DMS53 (cell line): ENCODE measurements at places on chromosomes 4 and X.

DNA sequence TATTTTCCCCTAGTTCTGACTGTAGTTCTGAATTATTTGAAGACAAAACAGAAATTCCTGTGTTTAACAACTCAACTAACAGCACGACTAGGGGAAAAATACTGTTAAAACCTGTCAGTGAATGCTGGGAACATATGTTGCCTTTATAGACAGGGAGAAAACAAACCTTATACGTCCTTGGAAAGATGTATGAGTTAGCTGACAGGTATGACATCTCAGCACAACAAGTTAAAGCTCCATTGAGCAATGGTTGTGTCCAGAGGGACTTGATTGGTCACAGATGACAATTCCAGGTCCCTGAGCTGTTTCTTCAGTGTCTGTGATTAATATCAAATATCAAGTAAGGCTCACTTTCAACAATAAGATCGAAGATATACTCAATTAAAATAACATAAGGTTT lies 58.2 kb upstream of the DDIT4L start:
- no peak for DNase-seq

GRCh38 chrX:110691446-110691845 lies 104.2 kb downstream of the CHRDL1 start:
- no peak for DNase-seq

DNA sequence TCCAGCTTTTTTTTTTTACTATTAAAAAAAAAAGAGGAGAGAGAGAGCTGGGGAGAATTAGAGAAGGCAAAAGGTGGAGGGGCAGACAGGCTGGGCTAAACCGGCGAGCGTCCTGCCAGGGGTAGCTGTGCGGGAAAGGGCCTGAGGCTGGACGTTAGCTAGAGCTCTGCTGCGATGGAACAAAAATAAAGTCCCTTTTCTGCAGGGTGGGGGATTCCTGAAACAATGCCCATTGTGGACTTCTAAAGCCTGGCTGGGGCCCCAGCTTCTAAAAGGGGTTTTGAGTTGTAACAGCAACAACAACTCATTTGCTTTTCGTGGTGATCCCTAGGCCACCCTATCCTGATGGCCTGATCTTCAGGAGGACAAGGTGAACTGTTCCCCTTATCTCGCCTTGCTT lies 311.7 kb downstream of the FBXW7 start:
- DNase-seq: no peak

- DNase-seq: peak; percentile 73
Observed at GRCh38 chr4:74038425-74039314, at the start of gene CXCL3. Gene CXCL3, minus strand, starts transcription at chr4:74038689. Its CDS starts 78 bp downstream, at chr4:74038611.

GRCh38 chr4:18882468-18882867 lies 860.9 kb upstream of the LCORL start:
- DNase-seq: peak; percentile 18
